Thyroid gland (tissue), 4 donors: ENCODE measurements at places on chromosomes 3 and 15. TPM values are rescaled to one million over a fixed set of nuclear protein-coding genes. Genes with fewer than 3 reads are reported as not detected.

DNA sequence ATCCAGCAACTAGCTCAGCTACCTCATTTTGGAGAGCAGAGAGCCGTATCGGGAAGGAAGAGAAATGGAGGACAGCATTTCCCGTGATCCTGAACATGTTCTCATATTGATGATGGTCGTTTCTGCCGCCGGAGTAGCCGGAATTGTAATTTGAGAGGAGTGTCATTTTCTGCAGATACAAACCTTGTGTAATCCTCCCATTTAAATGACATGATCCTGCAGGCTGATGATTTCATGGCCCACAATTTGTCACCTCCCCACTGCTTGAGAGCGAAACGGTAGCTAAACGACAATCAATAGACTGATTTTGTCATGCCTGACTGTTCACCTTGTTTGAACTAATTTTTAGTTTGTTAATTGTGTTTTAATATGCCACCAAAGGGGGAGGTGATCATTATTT lies 126.5 kb upstream of the CNTN6 start:
- no peak for DNase-seq

The AMT gene
- 7.9 TPM for total RNA-seq

DNA sequence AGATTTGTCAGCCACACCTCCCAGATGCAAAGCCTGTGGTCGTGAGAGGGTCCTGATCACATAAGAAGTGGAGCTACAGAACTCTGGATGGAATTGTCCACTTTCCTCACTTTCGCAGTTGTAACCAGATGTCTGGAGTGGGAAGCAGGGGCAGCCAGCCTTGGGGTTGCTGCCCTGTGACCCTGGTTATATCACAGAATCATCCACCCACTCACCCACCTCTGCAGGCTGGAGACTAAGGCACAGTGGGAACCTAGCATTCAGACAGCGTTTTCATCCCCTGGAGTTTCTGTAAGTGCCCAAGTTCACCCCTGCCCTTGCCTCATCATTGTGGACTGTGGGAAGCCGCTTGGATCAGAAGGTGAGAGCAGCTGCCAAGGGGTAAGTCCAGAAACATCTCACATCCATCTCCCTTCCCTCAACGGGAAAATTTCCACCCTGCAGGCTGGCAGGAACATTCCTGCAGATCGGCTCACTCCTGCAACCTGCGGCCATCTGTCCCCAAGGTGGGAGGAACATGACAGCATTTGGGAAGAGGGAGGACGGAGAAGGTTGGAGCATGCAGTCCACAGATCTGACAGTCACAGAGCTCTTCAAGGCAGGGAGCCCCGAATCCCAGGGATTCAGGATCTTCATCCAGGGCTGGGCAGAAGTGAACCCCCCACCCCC lies 2.9 kb upstream of the IQSEC1 start:
- no peak for DNase-seq

GRCh38 chr15:77568973-77569728 lies 63.6 kb downstream of the LINGO1 start:
- DNase-seq, result no peak

DNA sequence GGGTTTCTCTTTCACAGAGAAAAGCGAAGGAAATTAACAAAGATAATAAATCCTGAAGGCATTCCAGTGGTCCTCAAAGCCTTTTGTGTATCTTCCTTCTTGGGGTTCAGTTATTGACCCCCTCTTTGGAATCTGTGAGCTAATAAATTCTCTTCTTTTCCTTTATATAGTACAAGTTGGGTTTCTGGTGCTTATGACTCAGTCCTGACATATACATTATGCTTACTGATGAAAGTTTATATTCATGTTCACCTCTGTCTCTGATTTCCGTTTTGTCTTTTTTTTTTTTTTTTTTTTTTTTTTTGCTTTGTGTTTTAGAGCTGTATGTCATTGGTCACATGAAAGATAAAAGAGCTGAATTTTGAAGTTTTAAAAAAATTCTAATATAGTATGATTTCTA lies 230.7 kb upstream of the RBMS3 start:
- DNase-seq, result no peak

GRCh38 chr3:44400771-44401170 lies 62.2 kb downstream of the TCAIM start:
- no peak for DNase-seq

DNA sequence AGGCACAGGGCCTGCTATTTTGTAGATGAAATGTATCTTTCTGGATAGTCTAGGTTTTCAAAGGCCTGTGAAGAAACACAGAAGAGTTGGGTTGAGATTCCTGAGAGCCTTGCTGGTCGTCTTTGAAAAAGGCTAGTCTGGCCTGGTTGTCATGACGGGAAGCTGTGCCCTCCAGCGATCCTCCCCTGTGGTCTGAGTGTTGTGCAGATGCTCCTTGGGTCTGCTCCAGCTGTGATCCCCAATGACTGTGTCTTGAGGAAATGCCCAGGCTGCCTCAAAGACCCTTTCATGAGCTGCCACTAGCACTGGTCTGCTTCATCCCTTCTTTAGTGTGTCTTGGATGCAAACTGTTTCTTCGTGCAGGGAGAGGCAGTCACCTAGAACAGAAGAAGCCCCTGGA lies 111.0 kb upstream of the SYNPR start:
- DNase-seq, result no peak

- DNase-seq, result peak; percentile 88
Measured at GRCh38 chr15:77944002-77944867, 133.3 kb downstream of the TBC1D2B start.

GRCh38 chr15:100831467-100831866 lies 48.2 kb upstream of the ALDH1A3 start:
- no peak for DNase-seq

GRCh38 chr15:98405013-98405412 lies 243.3 kb upstream of the IGF1R start:
- DNase-seq, result no peak

- DNase-seq, result no peak
Measured at GRCh38 chr3:123424999-123425712, 23.7 kb downstream of the ADCY5 start.

DNA sequence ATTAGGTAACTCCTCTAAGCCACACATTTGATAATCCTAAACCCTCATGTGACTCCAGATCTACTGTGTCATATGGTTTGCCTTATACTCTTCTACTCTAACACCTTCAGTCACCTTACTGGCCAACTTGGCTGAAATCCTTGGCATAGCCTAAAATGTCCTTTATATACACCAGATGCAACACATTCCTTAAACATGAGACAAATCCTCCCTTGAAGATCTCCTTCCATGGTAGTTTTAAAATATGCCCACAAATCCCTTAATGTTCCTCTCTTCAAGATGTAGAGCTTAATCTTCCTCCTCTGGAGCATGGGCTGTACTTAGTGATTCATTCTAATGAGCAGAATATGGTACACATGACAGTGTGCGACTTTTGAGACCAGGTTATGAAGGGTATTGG lies 238.9 kb downstream of the SUCLG2 start:
- DNase-seq, result no peak

DNA sequence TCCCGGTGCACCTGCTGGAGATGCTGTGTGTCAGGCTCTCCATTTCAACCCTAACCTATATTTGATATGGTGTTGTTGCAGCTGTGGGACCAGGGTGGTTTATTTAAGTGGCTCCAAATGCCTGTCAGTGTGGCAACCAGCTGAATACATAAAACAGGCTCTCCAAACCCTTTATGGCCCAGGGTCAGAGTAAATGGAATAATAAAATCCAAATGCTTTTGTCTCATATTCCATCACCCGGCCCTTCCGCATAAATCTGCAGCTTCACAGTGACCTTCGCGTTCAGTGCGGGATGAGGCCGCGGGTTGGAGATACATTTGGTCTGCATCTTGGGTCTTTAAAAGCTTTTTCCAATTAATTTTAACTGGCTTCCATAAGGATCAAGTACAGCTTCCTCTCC lies 382.1 kb upstream of the NR2F2 start:
- DNase-seq, result no peak

DNA sequence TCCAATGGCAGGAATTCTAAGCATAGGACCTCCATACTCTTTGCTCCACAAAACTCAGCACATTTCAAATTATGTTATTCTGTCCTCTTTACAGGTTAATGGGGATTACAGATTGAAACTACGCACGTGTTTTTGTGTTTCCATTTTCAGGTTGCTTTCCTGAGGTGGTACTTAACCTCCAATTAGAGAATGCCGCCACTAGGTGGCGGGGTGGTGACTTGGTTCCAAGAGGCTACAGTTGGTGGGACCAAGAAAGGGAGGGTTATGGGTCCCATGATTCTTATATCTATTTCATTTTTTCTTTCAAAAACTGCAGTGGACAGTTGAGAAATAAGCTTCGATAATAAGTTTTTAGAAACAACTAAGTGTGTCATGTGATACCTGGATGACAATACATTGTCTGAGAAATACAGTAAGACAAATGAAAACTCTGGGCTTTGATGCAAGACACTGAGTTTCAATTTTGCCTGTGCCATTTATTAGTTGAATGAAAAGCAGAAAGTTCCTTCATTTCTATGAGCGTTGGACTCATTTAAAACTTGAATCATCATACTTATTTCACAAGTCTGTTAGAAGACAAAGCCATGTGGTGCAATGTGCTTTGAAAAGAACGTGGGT lies 539.0 kb downstream of the FGF12 start:
- peak; percentile 77 for DNase-seq

- no peak for DNase-seq
Measured at GRCh38 chr3:169663951-169664820, 674 bp upstream of the MECOM start.

GRCh38 chr15:74781431-74782258 lies at the start of gene CSK:
Gene CSK, plus strand, starts transcription at chr15:74782080. Its CDS starts 16,218 bp downstream, at chr15:74798298.
- peak; percentile 76 for DNase-seq

- no peak for DNase-seq
Measured at GRCh38 chr3:56787258-56787775, 14.4 kb downstream of the ARHGEF3 start.

The GOLGA8Q gene
- total RNA-seq, result 21.1 TPM

The HESX1 gene
- total RNA-seq, result not detected

DNA sequence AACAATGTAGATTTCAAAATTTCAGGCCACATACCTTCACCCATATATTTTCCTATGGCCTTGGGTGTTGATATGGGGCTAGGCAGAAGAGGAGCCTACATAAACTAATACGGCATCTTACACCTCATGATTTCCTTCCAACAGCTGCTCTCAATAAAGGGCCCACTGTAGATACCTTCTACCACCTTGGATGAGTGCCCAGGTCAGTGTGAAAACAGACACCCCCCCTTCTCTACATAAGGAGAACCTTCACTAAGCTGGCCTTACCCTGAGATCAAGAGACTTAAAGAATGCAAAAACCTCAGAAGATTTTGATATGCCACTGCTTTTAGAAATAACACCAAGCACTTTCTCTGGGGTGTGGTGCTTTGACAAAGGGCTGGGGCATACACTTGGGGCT lies 42.7 kb downstream of the SH3BP5 start:
- DNase-seq, result no peak
